ENCODE measurements at places on chromosomes 11 and 22.

DNA sequence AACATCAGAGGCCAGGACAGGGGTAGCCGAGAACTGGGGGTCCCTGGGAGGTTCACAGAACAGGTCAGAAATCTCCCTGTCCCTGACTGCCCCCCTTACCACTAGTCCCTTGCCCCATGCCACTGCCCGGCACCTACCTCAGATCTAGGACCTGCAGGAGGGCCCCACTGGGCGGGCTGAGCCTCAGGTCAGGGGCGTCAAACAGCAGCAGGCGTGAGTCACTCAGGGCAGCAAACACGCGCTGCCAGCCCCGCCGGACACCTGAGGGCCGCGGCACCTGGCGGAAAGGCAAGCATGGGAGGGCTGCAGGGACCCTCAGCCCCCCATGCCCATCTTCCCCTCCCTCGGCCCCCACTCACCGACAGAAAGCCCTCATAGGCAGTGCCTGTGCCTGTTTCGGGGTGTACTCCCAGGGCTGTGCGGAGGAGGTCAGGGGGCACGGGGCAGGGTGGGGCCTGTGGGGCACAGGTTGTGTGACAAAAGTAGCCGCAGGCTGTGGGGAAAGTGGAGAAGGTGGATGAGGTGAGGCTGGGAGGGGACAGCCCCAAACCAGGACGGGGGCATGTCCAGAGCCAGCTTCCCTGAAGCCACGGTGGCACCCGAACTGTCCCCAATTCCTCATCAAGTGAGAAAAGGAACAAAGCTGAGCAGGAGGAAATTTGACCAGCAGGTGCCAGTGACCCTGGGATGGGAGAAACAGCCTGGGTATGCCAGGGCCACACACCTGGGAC, 11.8 kb downstream of the CDC42BPG start:
- no peak for DNase-seq

- DNase-seq = no peak
Measured at GRCh38 chr11:32121012-32121411, 30.1 kb downstream of the RCN1 start.

- no peak for DNase-seq
Measured at GRCh38 chr11:103993507-103993906, 42.9 kb upstream of the DDI1 start.

GRCh38 chr11:66124564-66124963, 54.5 kb downstream of the PACS1 start:
- no peak for DNase-seq

DNA sequence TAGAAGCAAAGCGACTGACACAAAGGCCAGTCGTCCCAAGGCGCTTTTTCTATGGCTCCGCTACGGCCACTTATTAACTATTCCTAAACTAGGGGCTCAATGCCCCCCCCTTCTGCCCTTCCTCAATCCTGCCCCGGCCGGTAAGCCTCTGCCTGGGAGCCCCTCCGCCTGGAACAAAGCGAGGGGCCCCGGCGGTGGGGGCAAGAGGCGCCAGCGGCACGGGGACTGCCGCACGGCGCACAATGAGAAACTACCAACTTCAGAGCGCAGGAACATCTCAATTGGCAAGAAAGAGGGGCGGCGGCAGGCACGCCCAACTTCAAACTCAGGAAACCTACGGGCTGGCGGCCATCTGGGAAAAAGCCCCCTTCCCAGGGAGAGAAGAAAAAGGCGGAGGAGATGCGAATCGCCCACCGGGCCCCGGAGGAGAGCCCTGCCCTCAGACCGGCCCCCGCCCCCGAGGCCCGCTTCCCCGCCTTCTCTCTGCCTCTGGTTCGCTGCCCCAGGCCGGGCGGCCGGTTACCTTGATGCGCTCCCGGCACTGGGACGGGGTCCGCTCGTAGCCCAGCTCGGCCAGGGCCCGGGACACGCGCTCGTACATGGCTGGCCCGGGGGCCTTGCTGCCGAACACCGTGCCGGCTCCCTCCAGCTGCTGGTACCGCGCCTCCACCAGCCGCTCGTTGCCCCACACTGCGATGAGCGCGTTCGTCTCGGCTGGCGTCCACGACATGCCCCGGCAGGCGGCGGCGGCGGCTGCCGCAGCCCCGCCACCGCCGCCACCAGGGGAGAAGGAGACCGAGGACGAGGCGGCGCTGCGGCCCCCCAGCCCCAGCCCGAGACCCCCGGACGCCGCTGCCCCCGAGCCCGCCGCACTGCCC, 619 bp downstream of the MSANTD2 start:
- peak; percentile 53 for DNase-seq

- peak; percentile 70 for DNase-seq
Measured at GRCh38 chr11:128735935-128736605, 42.2 kb downstream of the FLI1 start.

DNA sequence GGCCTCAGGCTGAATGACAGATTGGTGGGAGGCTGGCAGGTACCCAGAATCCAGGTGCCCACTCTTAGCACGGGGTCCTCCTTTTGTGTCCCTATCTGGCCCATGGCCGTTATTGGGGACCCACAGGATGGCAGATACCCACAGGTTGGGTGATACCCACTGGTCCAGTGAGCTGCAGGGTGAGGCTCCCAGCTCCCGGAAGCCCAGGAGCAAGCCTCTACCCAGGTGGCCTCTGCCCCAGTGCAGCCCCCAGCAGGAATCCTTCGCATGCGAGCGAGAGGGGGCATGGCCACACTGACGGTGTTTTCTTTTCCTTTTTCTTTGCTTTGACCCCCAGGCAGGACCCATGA, 116.1 kb downstream of the PHF21B start:
- no peak for DNase-seq

GRCh38 chr11:14258221-14258935, 100.6 kb downstream of the RRAS2 start:
- DNase-seq = no peak

- peak; percentile 43 for DNase-seq
Measured at GRCh38 chr22:45240104-45240809, 437 bp downstream of the KIAA0930 start.

- DNase-seq = no peak
Measured at GRCh38 chr11:58597486-58598144, 18.8 kb downstream of the ZFP91 start.

- no peak for DNase-seq
Measured at GRCh38 chr11:73957654-73958361, 7.0 kb downstream of the DNAJB13 start.

DNA sequence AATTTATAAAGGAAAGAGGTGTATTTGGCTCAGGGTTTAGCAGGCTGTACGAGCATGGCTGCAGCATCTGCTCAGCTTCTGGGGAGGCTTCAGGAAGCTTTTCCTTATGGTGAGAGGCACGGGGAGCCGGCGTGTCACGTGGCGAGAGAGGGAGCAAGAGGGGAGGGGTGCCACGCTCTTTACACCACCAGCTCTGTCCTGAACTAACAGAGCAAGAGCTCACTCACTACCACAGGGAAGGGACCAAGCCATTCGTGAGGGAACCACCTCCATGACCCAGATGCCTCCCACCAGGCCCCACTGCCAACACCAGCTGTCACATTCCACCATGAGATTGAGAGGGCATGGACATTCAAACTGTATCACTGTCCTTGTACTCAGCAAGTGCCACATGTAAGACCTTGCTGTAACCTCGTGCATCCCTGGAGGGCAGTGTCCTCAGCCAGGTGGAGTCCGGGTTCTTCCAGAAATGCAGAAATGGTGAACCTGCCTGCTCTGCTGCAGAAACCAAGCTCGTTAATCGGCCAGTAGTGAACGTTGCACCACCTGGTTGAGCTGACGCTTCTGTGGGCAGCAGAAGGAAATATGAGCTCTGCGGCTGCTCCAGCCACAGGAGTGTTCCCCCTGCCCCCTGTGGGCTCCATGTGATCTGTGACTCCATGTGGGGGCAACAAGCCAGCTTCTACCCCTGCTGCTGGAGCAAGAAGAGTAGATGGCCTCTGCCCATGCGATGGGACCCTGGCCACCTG, 368.6 kb downstream of the TBC1D22A start:
- DNase-seq = no peak

DNA sequence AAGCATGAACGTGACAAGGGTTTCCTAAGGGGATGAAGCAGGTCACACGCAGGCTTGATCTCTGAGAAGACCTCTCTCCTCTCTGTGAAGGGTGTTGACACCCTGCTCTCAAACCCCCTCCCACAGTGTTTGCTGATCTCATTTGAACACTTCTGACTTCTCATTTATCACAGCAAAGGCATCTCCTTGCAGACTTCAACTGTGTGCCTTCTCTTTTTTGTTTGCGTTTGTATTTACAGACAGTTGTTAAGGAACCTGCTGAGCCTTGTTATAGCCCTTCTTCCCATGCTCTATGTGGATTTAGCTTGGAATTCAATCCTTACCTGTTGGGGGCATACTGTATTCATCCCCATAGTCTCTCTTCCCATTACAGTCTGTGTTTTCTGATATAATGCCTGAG, 206.5 kb downstream of the NELL1 start:
- no peak for DNase-seq

DNA sequence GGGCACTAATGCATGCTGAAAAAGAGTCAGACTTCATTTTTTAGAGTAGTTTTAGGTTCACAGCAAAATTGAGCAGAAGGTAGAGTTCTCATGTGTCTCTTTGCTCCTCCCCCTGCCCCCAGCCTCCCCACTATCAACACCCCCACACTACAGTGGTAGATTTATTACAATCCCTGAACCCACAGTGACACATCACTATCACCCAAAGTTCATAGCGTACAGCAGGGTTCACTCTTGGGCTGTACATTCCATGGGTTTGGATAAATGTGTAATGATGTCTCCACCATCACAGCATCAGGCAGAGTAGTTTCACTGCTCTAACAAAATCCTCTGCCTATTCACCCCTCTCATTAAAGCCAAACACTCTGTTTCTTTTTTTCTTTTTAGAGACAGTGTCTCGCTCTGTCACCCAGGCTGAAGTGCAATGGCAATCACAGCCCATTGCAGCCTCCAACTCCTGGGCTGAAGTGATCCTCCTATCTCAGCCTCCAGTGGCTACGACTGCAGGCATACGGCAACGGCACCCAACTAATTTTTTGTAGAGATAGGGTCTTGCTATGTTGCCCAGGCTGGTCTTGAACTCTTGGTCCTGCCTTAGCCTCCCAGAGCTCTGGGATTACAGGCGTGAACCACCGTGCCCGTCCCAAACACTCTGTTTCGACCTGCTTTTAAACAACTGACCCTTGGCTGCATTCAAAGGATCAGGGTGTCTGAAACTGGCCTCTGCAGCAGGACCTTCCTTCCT, 4.1 kb downstream of the BEST1 start:
- no peak for DNase-seq

GRCh38 chr11:112965656-112966055, 4.4 kb downstream of the NCAM1 start:
- DNase-seq = no peak

DNA sequence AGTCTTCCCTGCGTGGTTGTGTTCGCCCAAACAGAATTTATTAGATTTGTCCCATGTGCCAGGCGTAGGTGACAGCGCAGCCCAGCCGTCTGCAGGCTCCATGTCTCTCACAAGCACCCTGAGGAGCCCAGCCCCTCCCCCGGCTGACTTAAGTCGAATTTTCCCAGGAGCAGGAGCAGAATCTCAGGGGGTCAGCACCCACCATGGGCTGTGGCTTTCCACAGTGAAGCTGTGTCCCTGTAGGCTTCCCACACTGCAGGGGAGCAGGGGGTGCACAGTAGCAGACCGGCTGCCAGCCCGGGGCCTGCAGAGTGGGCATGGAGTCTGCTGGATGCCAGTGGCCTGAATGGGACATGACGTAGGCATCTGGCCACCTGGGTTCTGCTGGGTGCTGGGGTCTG, 16.0 kb downstream of the PARVG start:
- DNase-seq = no peak

DNA sequence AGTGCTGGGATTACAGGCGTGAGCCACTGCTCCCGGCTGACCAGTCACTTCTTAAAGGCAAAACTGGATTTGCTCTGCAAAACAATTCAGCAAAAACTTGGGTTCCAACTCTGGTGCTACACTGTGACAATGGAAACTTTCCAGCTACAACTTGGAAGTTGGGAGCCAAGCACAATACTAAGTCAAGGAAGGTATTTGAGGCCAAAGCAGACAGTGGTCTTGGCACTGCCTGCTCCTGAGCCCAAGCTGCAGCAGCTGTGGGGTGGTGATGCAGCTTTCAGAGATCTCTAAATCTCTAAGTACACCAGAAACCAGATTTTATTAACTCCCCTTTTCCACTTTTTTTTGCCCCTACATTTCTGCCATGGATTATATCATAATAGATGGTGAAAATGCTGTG, 17.5 kb downstream of the ADM start:
- no peak for DNase-seq

DNA sequence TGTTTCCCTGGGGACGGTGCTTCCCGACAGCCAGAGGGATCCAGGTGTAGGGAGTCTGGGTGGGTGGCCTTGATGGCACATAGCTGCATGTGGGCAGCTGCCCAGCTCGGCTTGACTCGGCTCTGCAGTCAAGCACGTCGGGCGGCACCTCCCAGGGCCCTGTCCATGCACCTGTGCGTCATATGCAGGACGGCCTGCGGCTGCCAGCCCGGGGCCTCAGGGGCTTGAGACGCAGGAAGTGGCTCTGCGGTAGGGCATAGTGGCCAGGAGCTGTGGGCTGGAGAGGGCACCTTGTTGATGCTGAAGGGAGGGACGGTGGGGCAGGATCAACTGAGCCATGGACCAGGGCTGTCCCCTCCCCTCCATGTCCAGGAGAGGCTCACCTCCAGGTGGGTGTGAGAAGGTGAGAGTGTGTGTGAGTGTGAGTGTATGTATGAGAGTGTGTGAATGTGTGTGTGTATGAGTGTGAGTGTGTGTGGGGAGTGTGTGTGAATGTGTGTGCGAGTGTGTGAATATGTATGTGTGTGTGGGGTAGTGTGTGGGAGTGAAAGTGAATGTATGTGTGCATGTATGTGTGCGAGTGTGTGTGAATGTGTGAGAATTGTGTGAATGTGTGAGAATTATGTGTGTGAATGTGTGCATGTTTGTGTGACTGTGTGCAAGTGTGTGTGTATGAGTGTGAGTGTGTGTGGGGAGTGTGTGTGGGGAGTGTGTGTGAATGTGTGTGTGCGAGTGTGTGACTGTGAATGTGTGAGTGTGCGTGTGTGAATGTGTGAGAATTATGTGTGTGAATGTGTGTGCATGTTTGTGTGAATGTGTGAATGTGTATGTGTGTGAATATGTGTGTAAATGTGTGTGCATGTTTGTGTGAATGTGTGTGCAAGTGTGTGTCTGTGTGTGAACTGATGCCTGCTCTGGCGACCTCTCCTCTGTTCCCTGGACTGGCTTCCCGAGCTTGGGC, 5.7 kb upstream of the SUN2 start:
- no peak for DNase-seq

GRCh38 chr11:27722117-27722952, 22.1 kb upstream of the BDNF start:
- DNase-seq = no peak

- DNase-seq = no peak
Measured at GRCh38 chr11:83702796-83703195, 416.6 kb upstream of the CCDC90B start.
